Esophagus mucosa (tissue), 1 donor: ENCODE measurements at places on chromosomes 12 and 14. TPM values are rescaled to one million over a fixed set of nuclear protein-coding genes. Genes with fewer than 3 reads are reported as not detected.

NEUROD4 gene
- not detected for total RNA-seq

CCDC175 gene
- not detected for total RNA-seq

TAS2R46 gene
- total RNA-seq: 0.40 TPM

RASSF3 gene
- total RNA-seq: 13.4 TPM

KLRF1 gene
- 0.36 TPM for total RNA-seq

PIANP gene
- total RNA-seq: not detected

TEX52 gene
- total RNA-seq: not detected

MANSC1 gene
- 47.8 TPM for total RNA-seq

C12orf76 gene
- total RNA-seq: 3.3 TPM

WNT1 gene
- total RNA-seq: not detected

HOXC9 gene
- total RNA-seq: 1.2 TPM

ANO2 gene
- total RNA-seq: 2.0 TPM

INHBE gene
- total RNA-seq: not detected

ACOT6 gene
- total RNA-seq: not detected
